ENCODE measurements at places on chromosomes 4 and X.

DNA sequence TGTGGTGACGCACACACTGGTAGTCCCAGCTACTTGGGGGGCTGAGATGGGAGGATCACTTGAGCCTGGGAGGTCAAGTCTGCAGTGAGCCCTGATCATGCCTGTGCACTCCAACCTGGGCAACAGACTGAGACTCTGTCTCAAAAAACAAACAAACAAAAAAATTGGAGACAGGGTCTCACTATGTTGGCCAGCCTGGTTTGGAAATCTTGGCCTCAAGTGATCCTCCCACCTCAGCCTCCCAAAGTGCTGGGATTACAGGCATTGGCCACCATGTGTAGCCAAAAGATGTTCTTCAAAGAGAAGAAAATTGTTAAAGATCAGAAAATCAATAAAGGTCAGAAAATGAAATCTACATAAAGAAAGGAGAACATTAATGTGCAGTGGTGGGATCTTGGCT is 41.7 kb upstream of the ABCG2 start:
- no peak for DNase-seq

DNA sequence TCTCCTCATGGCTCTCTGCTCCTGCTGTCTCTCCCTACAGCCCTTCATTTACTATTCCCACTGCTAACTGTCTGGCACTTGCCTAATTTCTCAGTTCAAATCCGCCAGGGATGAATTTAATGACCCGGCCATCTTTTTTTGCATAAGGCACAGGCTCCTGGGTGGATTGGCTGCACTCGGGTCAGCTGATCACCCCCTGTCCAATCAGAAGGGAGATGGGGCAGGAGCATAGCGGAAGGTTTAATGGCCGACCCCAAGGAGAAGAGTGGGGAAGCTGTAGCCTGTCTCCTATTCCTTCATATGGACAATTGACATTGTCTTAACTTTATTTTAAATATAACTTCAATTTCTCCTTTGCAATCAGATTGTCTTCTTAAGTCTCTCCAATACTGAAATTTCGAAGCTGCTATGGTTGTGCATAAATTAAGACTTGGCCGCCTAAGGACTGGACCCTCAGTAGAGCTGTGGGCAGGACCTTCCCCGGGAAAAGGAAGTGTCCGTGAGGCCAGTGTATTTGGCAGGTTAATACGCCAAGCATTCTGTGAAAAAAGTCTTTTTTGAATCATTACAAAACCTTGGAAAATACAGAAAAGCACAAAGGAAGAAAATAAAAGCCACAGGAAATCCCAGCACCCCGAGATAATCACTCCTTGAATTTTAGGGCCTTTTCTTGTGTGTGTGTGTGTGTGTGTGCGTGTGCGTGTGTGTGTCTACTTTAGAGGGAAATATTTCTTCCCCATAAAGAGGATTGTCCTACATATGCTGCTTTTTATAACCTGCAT is 55.5 kb downstream of the SMIM20 start:
- DNase-seq: peak; percentile 30

- peak; percentile 76 for DNase-seq
Observed at GRCh38 chrX:20252381-20253231, 14.1 kb downstream of the RPS6KA3 start.

- DNase-seq: peak; percentile 28
Observed at GRCh38 chr4:7663075-7663541, 228.4 kb upstream of the PSAPL1 start.

DNA sequence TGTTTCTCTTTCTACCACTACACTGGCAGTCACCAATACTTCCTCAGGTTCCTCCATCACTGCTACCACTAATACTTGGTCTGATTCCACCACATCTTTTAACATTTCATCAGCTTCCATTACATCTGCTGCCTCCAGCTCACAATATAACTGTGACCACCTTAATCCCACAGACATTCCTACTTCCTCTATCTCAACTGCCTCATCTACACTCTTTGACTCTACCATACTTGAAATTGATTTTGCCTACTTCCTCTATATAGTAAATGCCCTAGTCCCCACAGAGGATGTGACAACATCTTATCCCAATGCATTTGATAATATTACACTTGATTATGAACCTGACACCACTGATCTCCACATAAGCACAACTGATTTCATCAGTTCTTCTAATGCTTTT is 29.0 kb downstream of the OPRPN start:
- no peak for DNase-seq

DNA sequence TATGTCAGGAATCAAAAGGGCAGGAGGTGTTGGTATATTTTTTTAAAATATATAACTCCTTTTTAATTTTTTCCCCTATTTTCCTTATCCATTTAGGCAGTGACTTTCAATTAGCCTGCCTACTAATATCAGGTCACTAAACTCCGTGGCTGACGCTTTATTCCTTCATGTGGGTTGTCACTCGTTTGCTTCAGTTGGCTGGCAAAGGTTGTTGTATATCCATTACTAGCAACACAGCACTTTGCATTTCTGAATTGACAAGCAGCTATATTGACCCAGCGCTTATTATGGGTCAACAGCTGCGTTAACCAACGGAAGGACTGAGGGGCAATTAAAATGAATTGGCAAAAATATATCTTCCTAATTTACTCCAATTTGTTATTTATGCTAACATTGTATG is 87.7 kb downstream of the ARX start:
- DNase-seq: no peak

GRCh38 chr4:28310926-28311325 is 1450.3 kb downstream of the STIM2 start:
- DNase-seq: no peak

- no peak for DNase-seq
Observed at GRCh38 chr4:62053974-62054373, 853.8 kb downstream of the ADGRL3 start.

DNA sequence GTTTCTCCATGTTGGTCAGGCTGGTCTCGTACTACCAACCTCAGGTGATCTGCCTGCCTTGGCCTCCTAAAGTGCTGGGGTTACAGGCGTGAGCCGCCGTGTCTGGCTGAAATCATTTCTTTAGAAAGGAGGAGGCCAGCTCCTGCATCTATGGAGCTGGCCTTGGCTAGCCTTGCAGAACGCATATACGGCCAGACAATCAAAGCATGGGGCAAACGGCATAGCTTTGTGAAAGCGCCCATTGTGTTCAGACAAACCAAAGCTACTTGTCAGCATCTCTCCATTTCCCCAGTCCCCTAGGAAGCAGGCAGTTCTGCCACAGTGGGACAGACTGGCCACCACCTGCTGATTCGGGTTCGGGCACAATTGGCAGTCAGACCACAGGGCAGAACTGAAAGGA is 48.9 kb upstream of the IQSEC2 start:
- no peak for DNase-seq

DNA sequence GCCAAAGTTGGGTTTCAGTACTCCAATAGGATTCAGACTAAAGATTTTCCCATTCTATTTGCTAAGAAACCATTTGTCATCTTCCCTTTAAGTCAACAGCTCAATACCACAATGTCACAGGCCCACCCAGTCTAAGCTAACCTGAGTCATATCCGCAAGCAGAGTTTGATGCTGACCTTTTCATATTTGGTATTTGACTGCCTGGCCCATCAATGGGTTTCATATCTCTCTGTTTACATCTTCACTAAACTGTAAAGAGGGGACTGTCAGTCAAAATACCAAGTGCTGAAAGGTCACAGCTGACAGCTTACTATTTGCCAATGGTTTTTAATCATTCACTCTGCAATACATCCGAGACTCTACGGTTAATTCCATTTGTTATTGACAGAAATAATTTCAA is 707.5 kb upstream of the ACTRT1 start:
- DNase-seq: peak; percentile 3

GRCh38 chr4:143355540-143356217 is 19.0 kb downstream of the GAB1 start:
- DNase-seq: no peak

DNA sequence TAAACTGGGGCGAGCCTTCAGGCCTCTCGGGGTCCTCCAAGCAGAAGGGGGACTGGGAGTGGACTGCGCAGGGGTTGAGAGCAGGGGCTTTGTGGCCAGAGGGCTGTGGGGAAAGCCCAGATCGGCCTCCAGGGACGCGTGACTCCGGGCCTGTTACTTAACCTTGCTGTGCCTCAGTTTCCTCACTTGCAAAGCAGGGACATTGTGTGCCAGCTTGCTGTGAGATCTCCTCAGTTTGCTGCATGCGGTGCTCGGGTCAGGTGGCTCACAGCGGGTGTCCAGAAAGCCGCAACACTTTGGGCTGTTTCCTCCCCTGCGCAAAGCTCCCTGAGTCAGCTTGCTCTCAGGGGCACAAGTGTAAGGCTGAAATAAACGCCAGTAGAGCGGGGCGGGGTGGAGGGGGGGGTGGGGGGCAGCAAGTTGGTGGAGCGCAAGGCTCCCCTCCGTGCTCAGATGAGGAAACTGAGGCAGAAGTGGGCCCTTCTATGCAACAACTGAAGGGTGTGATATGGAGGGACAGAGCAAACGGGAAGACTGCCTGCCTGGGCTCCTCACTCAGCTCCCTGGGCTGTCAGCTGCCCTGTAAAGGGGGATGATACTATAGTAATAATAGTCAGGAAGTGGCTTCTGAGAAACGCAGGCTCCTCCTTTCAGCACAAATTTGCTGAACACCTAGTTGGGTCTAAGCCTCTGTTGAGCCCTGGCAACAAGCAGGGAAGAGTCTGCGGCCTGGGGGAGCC is 101.0 kb downstream of the HMX1 start:
- DNase-seq: no peak

DNA sequence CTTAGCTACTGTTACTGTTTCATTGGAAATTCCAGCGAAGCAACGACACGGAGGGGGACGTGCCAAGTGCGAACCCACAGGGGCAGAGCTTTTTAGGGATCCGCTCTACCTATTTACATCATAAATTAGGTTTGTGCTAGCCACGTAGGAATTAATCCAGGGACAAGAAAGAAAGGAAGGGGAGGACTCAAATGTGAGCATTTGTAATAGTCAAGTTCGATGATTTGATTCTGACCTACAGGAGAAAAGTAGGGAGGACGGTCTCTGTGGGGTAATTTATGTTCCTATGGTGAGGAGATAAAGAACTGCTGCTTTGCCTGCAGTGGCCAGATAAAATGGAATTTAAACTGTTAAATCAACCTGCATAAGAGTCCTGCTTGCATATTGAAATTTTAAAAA is 1.7 kb downstream of the INTS6L start:
- DNase-seq: no peak

- DNase-seq: peak; percentile 60
Observed at GRCh38 chr4:6910340-6910959, 824 bp downstream of the TBC1D14 start.

DNA sequence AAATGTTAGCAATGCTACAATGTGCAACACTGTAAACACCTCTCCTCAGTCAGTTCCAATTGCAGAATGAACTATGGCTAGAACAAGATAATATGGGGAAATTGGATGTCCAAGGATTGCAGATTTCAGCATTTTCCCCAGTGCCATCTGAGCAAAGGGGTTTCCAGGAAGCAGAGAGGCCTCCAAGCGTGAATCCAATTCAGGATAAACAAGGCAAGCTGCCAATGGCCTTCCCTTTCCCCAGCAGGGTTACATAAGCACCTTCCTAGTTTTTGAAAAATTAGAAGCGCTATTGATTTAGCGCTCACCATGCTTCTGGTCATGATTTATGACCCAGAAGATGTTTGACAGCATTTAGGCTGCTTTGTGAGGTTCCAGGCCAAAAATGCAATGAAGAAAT is 223.0 kb upstream of the GATB start:
- no peak for DNase-seq

- no peak for DNase-seq
Observed at GRCh38 chr4:7281691-7282665, 89.6 kb downstream of the SORCS2 start.

DNA sequence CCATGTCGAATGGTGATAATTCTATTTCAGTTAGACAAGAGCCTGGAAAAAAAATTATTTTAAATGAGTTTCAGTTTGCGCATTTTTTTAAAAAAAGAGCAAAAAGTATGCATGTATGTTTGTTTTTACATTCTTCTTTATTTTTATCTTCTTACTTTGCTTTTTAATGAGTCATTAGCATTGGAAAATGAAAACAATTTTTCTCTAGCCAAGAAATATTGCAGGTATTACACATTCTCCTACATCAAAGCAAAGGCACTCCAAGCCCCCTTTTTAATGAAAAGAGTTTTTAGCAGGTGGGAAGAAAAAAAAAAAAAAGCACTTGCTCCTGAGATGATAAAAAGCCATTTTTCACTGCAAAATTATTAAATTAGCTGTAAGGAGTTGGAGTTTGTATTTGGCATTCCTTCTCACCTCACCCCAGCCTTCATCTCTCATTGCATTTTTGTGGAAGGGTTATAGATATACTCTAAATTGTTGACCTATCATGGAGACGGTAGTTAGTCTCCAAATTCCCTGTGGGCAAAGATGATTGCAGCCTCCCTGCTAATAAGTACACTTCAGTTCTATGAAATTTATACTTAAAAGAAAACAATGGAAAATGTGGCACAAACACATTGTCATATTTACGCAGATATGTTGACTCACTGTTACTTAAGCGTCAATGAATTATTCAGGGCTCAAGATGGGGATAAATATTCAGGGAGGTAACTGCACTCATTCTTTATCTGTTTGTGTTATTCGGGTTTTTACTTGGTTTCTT is 43.8 kb downstream of the PALLD start:
- DNase-seq: no peak

GRCh38 chr4:153266988-153267387 is 62.7 kb downstream of the TRIM2 start:
- peak; percentile 6 for DNase-seq

DNA sequence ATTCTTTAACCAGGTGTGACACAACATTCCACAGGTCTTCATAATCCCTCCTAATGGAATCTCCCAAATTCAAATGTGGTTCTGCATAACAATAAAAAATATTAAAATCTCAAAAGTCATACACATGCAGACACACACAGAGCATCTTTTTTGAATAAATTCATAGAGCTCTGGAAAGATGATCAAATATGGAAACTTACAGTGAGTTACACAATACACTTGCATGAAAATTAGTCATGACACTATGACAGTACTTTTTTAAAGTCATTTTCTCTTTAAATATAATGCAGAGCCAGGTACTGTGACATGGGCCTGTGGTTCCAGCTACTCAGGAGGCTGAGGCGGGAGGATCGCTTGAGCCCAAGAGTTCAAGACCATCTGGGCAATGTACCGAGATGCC is 38.9 kb downstream of the DDX60L start:
- DNase-seq: no peak

DNA sequence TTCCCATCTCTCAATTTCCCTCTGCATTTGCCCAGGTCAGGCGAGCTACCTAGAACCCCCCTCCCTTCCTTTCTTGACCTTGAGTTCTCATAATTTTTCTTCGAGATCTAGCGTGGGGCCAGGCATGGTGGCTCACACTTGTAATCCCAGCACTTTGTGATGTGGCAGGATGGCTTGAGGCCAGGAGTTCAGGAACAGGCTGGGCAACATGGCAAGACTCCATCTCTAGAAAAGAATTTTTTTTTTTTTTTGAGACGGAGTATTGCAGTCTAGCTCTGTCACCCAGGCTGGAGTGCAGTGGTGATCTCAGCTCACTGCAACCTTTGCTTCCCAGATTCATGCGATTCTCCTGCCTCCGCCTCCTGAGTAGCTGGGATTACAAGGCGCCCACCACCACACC is 4.5 kb upstream of the PORCN start:
- DNase-seq: no peak
